ENCODE measurements at places on chromosomes 16 and 17.

- no peak for DNase-seq
Measured at GRCh38 chr17:2057760-2058585, 3.1 kb downstream of the HIC1 start.

DNA sequence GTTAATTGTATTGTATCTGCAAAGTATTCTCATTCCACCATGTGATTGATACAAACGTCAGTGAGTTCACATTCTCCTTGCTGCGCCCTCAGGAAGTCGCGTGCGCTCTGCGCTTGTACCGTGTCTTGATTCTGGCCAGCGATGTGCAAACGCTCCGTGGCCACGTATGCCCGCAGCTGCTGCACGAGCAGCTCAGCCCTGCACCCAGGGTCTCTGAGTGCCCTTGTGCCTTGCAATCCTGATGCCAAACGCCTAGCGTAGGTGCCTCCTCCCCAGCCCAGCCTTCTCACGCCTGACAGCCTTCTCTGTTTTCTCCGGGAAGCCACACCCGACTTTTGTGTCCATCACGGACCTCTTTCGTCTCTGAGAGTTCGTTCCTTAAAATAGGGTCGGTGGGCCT lies 9.4 kb downstream of the ZNF469 start:
- no peak for DNase-seq

DNA sequence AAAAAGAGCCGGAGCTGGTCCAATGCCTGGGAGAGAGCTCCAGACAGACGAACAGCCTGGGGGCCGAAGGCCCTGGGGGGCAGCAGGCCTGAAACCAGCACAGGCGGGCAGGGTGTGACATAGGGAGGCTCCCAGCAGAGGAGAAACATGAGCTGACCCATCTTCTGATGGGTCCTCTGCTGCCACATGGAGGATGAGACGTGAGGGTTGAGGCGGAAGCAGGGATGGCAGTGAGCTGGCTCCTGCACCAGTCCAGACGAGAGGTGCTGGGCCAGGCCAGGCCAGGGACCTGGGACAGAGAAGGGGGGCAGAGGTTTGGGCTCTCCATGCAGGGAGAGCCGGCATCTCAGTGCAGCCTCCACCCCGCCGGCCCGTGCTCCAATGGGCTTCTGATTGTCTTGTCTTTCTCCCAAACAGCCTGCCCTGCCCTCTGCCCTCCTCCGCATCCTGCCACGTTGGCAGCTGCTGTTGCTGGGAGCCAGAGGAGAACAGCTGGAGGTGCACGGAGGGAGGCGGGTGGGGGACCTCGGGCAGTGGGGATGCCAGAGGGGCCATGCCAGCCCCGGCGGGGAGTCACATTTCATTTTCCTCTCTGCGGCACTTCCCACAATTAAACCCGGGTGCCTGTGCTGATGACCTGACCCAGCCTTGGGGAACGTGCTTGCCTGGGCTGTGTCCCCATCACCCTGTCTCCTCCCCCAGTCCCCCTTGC lies 139.1 kb upstream of the GSE1 start:
- no peak for DNase-seq

DNA sequence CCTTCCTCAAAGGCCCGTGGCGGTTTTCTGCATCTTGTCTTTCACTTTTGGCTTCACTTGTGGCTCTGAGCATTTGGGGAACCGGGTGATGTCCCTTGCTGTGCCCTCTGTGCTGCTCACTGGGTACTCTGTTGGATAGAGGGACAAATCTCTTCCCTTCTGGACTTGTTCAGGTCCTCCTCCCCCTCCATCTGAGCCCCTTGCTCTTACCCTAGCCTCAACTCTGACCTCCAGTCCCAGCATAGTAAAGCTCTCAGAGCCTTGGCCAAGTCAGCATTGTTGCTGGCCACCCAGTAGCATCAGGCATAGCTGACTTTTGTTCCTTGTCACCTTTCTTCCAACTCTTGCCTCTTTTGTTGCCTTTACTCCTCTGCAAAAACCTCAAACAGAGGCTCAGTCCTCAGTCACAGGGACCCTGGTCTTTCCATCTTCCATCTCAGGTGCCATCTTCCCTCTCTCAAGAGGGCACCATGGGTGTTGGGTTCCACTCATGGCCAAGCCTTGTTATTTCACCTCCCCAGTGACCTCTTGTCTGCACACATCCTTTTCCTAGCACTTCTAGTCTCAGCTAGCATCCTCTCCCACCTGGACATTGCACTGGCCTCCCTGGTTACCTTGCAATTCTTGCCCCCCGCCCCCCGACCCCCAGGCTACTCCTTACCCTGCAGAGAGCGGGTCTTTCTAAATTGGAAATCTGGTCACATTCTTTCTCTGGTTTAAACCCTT lies 393 bp upstream of the PSMB10 start:
- peak; percentile 90 for DNase-seq

DNA sequence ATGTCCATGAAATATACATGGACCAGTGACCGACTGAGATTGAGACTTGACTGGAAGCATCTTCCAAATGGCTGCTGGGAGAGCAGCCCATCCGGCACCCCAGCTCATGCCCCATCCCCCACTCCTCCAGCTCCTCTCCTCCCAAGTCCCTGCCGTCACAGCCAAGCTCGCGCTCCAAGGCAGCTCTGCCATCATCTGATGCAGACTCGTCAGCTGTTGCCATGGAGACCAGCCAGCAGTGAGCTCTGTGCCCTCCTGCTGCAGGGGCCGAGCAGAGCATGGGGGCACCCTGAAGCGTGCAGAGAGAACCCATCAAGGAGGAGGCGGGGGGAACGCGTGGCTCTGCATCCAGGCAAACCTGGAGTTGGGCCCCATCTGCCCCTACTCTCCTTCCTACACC lies 74.5 kb upstream of the TNRC6C start:
- DNase-seq, result peak; percentile 13

- no peak for DNase-seq
Measured at GRCh38 chr17:39928858-39929645, 1.5 kb downstream of the LRRC3C start.

DNA sequence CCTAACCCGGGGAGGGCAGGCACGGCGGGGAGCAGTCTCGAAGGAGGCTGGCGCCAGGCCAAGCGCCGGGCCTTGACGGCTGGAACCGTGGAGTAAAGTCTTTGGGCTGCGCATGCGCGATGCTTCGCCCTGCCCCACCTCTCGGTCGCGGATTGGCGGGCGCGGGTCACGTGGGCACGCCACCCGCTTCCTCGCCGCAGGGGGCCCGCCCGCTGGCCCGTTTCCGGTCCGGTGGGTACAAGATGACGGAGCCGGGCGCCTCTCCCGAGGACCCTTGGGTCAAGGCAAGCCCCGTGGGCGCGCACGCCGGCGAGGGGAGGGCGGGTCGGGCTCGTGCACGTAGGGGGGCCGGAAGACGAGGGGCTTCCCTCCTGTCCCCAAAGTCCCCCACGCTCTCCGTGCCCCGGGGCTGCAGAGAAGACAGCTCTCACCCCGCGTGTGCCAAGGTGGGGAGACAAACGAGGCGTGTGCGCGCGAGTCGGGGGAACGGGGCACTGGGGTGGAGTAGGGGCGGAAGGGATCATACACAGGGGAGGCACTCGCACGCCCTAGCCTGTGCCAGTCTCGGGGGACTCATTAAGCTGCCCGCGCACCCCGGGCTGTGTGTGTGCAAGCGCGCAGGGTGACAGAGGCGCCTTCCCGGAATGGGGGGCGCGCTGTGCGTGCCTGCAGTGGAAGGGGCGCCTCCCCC lies at the start of gene MLX:
MLX (plus strand) TSS at position 218 of the 691 bp plus-strand sequence; CDS start at position 243, 25 bp downstream.
- DNase-seq, result peak; percentile 89

GRCh38 chr16:58842156-58842555 lies 108.0 kb upstream of the GOT2 start:
- DNase-seq, result no peak

DNA sequence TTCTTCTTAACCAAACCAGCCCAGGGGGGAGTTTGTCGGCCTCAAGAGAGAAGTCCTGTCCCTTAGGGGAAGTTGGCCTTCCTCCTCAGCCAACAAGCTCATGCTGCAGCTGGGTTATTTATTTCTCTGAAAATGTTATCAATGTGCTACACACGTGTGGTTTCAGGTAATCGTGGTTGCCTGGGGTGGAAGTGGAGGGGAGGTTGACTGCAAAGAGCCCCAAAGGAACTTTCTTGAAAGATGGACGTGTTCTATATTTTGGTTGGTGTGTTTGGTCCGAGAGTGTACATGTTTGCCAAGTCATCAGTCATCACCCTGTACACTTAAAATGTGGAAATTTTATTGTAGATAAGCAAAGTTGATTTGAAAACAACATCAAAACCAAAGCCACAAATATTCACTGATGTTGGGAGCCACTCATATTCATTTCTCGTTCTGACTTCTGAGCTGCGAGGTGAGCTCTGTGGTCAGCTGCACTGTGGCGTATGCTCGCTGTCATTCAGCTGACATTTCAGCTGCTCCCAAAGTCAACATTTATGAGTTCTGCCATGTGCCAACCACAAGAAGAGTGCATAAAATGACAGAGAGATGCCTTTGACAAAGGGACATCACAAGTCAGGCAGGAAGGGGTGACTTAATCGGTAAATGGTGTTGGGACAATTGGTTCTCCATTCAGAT lies 26.5 kb upstream of the ADGRG1 start:
- DNase-seq, result no peak

GRCh38 chr16:86585821-86586611 lies 7.7 kb downstream of the FOXL1 start:
- no peak for DNase-seq

GRCh38 chr17:7413346-7413985 lies 5.8 kb downstream of the NLGN2 start:
- no peak for DNase-seq

- no peak for DNase-seq
Measured at GRCh38 chr17:31857920-31858641, 963 bp downstream of the COPRS start.

DNA sequence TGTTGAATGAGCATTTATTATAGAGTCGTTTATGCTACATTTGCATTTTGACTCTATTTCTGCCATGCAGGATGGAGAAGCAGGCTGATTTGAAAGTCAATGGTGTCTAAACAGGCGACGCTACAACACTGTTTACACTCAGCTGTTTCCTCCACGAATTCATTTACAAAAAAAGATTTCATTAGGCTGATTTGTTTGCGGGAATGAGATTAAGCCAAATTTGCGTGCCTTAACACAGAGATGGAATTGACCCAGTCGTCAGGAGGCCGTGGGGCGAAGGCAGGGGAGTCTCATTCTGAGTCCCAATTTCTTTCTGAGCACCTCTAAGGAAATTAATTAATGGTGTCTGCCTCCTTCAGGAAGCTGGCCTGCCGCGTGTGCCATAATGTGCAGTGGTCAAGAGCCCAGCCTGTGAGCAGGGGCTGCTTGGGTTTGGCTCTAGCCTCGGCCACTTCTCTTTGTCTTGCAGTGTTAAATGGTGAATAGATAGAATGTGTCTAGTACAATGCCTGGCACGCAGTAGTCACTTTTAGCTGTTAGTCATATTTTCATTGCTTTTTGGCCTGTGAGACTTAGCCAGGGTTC lies 88.6 kb upstream of the NKD1 start:
- no peak for DNase-seq

DNA sequence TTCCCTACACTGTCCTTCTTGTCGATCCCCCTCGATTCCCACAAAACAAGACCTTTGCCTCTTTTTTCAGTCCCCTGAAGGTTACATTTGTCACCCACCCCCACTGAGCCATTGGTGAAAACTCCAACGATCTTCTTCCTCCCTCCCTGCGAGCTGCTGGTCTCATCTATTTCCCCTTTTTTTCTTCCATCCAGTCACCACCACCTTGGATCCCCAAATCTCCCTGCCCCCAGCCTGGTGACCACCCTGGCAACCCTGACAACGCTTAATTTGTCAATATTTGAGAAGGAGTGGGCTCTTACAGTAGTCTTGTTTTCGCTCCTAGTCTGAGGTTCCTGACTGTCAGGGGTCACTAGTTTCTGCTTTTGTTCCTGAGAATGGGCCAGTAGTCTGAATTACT lies 62.9 kb downstream of the SMPD3 start:
- DNase-seq, result no peak

GRCh38 chr16:19185510-19185851 lies 17.4 kb downstream of the SYT17 start:
- no peak for DNase-seq

DNA sequence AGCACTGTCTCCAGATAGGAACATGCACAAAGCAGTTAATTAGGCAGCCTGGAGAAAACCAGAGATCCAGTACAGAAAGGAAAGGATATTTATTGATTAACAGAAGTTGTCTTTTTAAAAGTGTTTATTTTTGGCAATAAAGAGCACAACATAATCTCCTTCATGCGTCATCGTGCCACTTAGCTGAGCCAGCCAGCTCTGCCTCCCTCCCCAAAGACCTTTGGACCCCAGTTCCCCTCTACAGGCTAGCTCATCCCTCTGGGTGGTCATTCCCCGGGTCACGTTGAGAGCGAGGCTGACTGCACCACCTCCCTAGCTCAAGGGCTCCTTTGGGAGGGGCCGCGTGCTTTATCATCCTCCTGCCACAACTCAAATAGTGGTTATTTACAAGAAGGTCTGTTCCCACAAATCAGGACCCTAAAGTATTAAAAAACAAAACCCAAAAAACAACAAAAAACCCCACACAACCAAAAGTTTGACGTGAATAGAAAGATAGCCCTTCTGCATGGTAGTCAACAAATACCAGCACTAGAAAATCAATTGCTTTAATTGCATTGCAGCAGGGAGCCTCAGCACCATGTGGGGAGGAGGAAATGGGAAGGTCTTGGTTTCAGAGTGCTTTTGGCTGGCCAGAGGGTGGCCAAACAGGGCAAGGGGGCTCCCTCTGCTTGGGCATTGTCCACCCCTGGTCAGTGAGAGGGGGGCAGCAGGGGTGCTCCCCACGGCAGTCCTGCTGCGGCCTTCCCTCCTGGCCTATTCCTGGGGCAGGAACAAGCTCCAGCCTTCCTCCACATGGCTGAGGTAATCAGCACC lies 9.6 kb downstream of the POLR2C start:
- DNase-seq, result no peak

DNA sequence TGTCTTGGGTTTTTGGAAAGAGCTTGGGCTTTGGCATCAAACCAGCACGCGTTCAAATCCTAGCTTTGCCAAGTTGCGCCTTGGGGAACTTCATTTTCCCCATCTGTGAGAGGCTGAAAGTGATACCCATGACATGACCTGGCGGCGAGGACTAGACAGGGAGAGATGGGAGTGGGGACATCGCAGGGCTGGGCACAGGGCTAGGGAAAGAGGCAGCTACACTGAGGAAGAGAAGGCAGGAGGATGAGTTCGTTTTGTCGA lies 202.9 kb downstream of the IRF8 start:
- no peak for DNase-seq

GRCh38 chr17:72034000-72034399 lies 86.8 kb upstream of the SOX9 start:
- no peak for DNase-seq

GRCh38 chr17:70169709-70170597 lies 621 bp downstream of the KCNJ2 start:
- no peak for DNase-seq

Measured in T-helper 1 cell (primary cell).